Heart right ventricle (tissue), 16 donors: ENCODE measurements at places on chromosomes 12 and 14. TPM values are rescaled to one million over a fixed set of nuclear protein-coding genes. Genes with fewer than 3 reads are reported as not detected.

GRCh38 chr12:101570047-101570446 lies 24.7 kb upstream of the MYBPC1 start:
- H3K27ac ChIP-seq, result no peak overlapping the region
- H3K4me1 ChIP-seq, result no peaks in the 10 kb centered on the region
- DNase-seq, result no peak

DNA sequence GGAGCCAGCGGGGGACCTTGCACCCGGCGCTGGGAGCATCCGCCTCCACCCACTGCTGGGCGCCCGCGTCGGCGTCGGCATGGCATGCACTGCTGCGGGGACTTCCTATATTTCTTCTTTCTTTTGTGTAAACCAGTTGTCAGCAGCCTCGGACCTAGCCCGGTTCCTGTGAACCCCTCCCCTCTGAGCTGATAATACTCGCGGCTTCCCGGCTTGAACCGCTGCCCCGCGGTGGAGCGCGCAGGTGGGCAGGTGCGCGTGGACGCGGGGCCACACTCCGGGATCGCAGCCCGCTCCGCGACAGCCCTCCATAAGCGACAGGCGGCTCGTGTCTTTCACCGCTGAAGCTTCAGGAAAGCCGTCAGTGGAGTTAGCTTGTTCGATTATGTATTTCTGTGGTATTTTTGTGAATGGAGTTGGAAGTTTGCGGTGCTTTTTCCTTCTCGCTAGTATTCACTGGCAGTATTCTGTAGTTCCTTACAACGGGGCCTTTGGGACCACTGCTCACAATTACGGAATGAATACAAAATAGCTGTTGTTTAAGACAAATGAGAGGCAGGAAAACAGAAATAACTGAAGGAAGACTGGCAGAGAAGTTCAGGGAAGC lies 870 bp downstream of the BMAL2 start:
- H3K27me3 ChIP-seq, result no peaks in the 10 kb centered on the region
- H3K36me3 ChIP-seq, result no peaks in the 10 kb centered on the region
- DNase-seq, result no peak
- H3K4me1 ChIP-seq, result peaks cover 12% of the 10 kb centered on the region

DNA sequence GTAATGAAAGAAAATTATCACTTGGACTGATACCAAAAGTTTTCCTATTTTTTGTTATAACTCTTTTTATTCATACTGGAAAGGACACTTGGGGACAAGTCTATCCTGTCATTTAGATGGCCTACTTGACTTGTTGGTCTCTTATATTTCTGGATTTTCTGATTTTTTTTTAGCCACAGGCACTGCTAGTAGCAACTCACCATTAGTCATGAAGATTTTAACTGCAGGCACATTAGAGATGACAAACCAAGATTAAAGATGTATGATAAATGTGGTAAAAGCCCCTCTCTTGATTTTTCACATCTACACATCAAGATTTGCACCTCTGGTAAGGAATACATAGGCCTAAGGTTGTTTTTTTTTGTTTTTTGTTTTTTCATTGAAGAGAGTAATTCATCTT lies 217.0 kb downstream of the SLC25A21 start:
- H3K36me3 ChIP-seq, result no peaks in the 10 kb centered on the region
- no peak overlapping the region for H3K4me3 ChIP-seq
- no peaks in the 10 kb centered on the region for H3K4me1 ChIP-seq
- no peaks in the 10 kb centered on the region for H3K27me3 ChIP-seq
- H3K27ac ChIP-seq, result no peak overlapping the region
- DNase-seq, result no peak

- H3K27ac ChIP-seq, result no peak overlapping the region
- no peak overlapping the region for H3K4me3 ChIP-seq
- H3K27me3 ChIP-seq, result no peaks in the 10 kb centered on the region
- no peaks in the 10 kb centered on the region for H3K4me1 ChIP-seq
These were observed 867.2 kb downstream of the BCL11B start for GRCh38 chr14:98404811-98405210.

- no peaks in the 10 kb centered on the region for H3K36me3 ChIP-seq
- H3K27ac ChIP-seq, result no peak overlapping the region
- H3K27me3 ChIP-seq, result no peaks in the 10 kb centered on the region
- H3K4me3 ChIP-seq, result no peak overlapping the region
- DNase-seq, result no peak
- H3K4me1 ChIP-seq, result no peaks in the 10 kb centered on the region
These were observed 10.0 kb upstream of the GPR19 start for GRCh38 chr12:12705838-12706520.

- H3K27me3 ChIP-seq, result no peaks in the 10 kb centered on the region
- peaks cover 53% of the 10 kb centered on the region for H3K4me1 ChIP-seq
- H3K27ac ChIP-seq, result no peak overlapping the region
- no peak for DNase-seq
These were observed 25.4 kb downstream of the CDC42BPB start for GRCh38 chr14:103031956-103032355.

- H3K4me3 ChIP-seq, result no peak overlapping the region
- DNase-seq, result no peak
- no peaks in the 10 kb centered on the region for H3K27me3 ChIP-seq
- no peaks in the 10 kb centered on the region for H3K36me3 ChIP-seq
These were observed 16.8 kb downstream of the MSI1 start for GRCh38 chr12:120352117-120352516.

DNA sequence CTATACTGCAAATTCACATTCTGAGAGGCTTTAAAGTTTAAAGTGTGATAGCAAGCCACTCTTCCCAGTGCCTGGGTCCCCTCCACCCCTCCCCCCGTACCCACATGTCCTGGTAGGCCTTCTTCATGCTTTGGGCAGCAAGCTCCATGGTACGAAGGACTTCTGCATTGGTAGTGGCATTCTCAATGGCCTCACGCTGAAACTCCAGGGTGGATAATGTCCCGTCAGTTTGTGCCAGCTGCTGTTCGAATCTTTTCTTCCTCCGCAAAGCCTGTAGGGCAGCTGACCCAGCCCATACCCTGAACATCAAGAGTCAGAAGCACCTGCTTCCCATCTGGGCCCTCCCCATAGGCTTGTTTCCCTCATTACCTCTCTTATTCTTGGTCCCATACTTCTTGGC lies 2.0 kb downstream of the CHMP4A start:
- H3K4me3 ChIP-seq, result no peak overlapping the region
- peaks cover 38% of the 10 kb centered on the region for H3K4me1 ChIP-seq
- H3K27ac ChIP-seq, result no peak overlapping the region
- no peaks in the 10 kb centered on the region for H3K27me3 ChIP-seq
- DNase-seq, result no peak

DNA sequence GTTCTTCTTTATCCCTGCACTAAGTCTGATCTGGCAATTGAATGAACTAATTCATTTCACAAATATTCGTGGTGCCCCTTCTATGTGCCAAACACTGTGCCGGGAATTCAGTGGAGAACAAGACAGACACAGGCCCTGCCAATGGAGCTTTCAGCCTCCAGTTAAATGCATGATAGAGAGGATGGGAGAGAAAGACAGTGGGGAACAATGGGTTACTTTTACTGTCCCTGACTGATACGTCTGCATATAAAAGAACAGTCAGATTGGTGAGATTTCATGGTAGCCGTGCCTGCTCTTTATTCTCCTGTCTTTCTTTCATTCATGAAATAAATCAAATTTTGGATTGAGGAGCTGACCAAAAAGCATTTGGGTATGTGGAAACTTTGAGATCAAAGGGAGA lies 78.5 kb downstream of the TMEM117 start:
- H3K36me3 ChIP-seq, result no peaks in the 10 kb centered on the region
- H3K27ac ChIP-seq, result no peak overlapping the region
- DNase-seq, result no peak
- no peaks in the 10 kb centered on the region for H3K4me1 ChIP-seq

- H3K36me3 ChIP-seq, result no peaks in the 10 kb centered on the region
- no peak for DNase-seq
- no peak overlapping the region for H3K4me3 ChIP-seq
- H3K4me1 ChIP-seq, result no peaks in the 10 kb centered on the region
- H3K27ac ChIP-seq, result no peak overlapping the region
These were observed 379.8 kb downstream of the FUT8 start for GRCh38 chr14:65792208-65792905.

- H3K4me3 ChIP-seq, result peak overlapping the region; percentile 72
- H3K4me1 ChIP-seq, result peaks cover 53% of the 10 kb centered on the region
- peak overlapping the region; percentile 72 for H3K27ac ChIP-seq
- DNase-seq, result no peak
These were observed 1.2 kb downstream of the FBRSL1 start for GRCh38 chr12:132491138-132491663.

DNA sequence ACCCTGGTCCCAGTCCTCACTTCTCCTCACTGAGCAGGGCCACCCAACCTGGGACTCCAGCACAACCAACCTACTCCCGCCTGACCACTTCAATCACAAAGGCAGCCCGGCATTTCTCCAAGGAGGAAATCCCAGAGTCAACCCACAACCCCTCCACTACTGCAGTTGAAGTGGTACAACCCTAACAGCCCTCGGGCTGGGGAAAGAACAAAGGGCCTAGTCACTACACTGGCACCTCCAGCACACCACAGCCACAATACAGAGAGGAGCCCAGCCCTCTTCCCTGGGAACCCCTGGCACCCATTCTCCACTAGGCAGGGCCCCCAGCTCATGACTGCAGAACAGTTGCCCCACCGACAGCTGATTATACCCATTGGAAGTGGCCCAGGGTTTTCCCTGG lies 13.7 kb upstream of the OR5AU1 start:
- no peak overlapping the region for H3K27ac ChIP-seq
- H3K36me3 ChIP-seq, result no peaks in the 10 kb centered on the region
- no peak overlapping the region for H3K4me3 ChIP-seq
- H3K27me3 ChIP-seq, result peaks cover 4% of the 10 kb centered on the region
- H3K4me1 ChIP-seq, result no peaks in the 10 kb centered on the region

DNA sequence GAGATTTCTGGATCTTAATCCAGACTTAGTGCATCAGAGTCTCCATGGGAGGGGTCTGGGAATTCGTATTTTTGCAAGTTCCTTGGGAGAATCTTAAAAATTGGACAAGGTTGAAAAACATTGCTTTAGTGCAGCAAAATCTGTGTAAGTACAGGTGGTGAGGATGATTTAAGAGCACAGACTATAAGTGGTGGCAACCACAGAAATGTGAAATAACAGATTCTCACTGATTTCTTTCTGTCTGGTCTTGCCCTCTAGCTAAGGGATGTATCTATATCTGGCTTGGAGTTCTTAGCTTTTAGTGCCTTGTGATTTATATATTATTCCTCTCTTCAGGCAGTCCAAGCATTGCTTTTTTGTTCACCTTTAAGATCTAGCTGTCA lies 116.2 kb downstream of the DIP2B start:
- no peaks in the 10 kb centered on the region for H3K27me3 ChIP-seq
- H3K4me1 ChIP-seq, result peaks cover 69% of the 10 kb centered on the region
- no peak for DNase-seq
- no peak overlapping the region for H3K27ac ChIP-seq
- H3K36me3 ChIP-seq, result peaks cover 1% of the 10 kb centered on the region

GRCh38 chr14:70665448-70666360 lies 24.0 kb downstream of the TTC9 start:
- peaks cover 10% of the 10 kb centered on the region for H3K4me1 ChIP-seq
- H3K4me3 ChIP-seq, result no peak overlapping the region
- no peak overlapping the region for H3K27ac ChIP-seq
- no peaks in the 10 kb centered on the region for H3K27me3 ChIP-seq

- H3K27me3 ChIP-seq, result no peaks in the 10 kb centered on the region
- H3K36me3 ChIP-seq, result no peaks in the 10 kb centered on the region
- no peak overlapping the region for H3K27ac ChIP-seq
- H3K4me3 ChIP-seq, result no peak overlapping the region
These were observed 71.0 kb downstream of the SLC25A47 start for GRCh38 chr14:100393906-100394732.

- H3K27me3 ChIP-seq, result no peaks in the 10 kb centered on the region
- no peak overlapping the region for H3K27ac ChIP-seq
- H3K4me1 ChIP-seq, result no peaks in the 10 kb centered on the region
- DNase-seq, result peak; percentile 49
These were observed 186.7 kb downstream of the EFCAB11 start for GRCh38 chr14:89767861-89768268.

DNA sequence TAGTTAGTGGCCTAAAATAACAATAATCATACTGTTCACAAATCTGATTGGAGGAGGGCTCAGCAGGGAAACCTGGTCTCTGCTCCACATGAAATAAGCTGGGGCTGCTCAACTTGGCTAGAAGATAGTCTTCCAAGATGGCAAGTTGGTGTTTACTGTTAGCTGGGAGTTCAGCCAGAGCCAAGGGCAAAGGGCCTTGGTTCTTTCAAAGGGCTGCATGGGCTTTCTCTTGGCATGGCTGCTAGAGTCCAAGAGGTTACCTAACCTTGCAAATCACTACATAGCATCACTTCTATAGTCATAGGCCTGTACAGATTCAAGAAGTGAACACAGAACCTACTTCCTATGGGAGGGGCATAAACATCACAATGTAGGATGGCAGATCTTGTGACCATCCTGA lies 7.1 kb downstream of the EXOC5 start:
- no peak overlapping the region for H3K4me3 ChIP-seq
- H3K4me1 ChIP-seq, result no peaks in the 10 kb centered on the region
- no peaks in the 10 kb centered on the region for H3K27me3 ChIP-seq
- H3K27ac ChIP-seq, result no peak overlapping the region

- H3K27me3 ChIP-seq, result no peaks in the 10 kb centered on the region
- no peak overlapping the region for H3K4me3 ChIP-seq
- peaks cover 31% of the 10 kb centered on the region for H3K36me3 ChIP-seq
These were observed 8.9 kb downstream of the ANKRD9 start for GRCh38 chr14:102500713-102501112.

- peaks cover 11% of the 10 kb centered on the region for H3K4me1 ChIP-seq
- H3K27ac ChIP-seq, result no peak overlapping the region
- H3K4me3 ChIP-seq, result no peak overlapping the region
- DNase-seq, result no peak
These were observed 69.1 kb upstream of the EGLN3 start for GRCh38 chr14:34020014-34020413.

DNA sequence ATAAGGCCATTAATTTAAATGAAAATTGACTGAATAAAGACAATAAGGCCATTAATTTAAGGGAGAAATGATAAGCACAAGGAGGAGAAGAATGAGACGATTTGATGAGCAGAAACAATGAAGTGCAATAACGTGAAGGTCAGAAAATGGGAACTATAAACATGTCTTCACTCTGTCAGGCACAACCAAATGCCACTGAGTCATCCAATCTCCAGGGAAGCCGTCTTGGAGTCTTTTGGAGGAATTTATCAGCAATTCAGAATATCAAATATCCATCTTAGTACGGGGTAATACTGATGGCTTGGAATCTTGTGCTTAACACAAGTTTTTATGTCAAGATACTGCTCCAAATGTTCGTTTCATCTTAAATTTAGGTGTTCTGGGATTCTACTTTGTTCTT lies 159.9 kb downstream of the CAPZA3 start:
- no peak overlapping the region for H3K27ac ChIP-seq
- H3K4me3 ChIP-seq, result no peak overlapping the region
- no peaks in the 10 kb centered on the region for H3K36me3 ChIP-seq
- DNase-seq, result no peak
- H3K4me1 ChIP-seq, result no peaks in the 10 kb centered on the region
- H3K27me3 ChIP-seq, result no peaks in the 10 kb centered on the region

Gene KLHL28
- polyA plus RNA-seq, result 2.6 TPM

Gene GPD1
- 15.8 TPM for polyA plus RNA-seq

Gene SOX5
- 0.66 TPM for polyA plus RNA-seq

Gene KLHL33
- polyA plus RNA-seq, result 0.13 TPM

Gene TRMT5
- polyA plus RNA-seq, result 2.0 TPM

Gene PRKAB1
- polyA plus RNA-seq, result 14.3 TPM

Gene PRB2
- not detected for polyA plus RNA-seq

Gene PIANP
- polyA plus RNA-seq, result 0.22 TPM

Gene SRGAP1
- polyA plus RNA-seq, result 1.4 TPM
